ENCODE measurements at places on chromosomes 1 and 21. TPM values are rescaled to one million over a fixed set of nuclear protein-coding genes. Genes with fewer than 3 reads are reported as not detected.

- no peak for DNase-seq
These were observed 1.5 kb upstream of the S100B start for GRCh38 chr21:46606427-46606813.

DNA sequence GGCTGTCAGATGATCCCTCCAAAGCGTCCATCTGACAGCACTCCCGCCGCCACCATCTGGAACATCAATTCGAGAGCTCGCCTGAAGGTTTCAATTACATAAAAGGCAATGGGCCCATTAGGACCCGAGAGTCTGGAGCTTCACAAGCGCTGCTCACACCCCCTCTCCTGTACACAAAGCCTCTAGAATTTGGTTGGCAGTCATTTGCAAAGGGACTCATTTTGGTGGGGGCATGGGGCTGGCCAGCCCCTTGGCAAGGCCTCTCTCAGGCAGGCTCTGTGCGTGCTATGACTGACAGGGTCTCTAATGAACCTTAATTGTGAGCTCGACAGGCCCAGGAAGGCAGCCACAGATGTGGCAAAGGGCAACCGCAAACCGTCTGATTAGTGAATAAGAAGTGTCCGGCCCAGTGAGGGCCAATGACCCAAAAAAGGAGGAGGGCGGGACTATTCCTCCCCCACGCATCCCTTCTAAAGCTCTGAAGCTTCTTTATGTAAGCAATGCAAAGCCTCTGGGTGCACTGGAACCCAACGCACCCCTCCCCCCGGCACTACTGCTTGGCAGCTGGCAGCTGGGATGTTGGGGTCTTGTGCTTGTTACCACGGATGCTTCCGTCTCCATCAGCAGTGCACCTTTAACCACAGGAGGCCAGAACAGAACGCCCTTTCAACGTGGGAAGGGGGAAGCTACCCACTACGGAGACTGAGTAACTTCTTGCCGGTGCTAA lies 79.4 kb downstream of the CAPZB start:
- DNase-seq = no peak

DNA sequence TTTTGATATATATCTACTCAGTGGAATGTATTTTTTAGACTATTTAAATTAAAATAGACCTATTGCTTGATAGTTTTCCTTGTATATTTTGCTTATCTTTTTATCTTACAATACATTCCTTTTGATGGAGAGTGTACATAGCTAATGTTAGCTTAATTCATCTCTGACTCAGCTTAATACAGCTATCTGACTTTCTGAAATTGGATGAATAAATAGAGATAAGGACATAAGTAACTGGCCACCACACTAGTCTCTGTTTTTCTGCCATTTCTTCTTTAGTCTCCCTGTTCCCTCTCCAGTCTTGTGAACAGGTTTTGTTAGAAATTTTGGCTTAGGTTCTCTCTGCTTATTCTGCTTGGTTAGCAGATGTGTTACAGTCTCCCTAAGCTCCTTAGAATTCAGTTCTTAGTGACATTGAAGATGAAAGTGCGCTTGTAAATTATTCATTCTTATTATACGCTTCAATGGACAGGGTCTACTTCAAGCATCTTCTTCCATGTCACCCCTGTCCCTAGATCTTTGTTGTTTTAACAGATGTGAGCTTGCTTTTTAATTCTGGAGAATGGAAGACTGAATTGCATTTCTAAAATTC lies 59.6 kb downstream of the XPR1 start:
- no peak for DNase-seq

Gene AMY2A
- not detected for total RNA-seq

DNA sequence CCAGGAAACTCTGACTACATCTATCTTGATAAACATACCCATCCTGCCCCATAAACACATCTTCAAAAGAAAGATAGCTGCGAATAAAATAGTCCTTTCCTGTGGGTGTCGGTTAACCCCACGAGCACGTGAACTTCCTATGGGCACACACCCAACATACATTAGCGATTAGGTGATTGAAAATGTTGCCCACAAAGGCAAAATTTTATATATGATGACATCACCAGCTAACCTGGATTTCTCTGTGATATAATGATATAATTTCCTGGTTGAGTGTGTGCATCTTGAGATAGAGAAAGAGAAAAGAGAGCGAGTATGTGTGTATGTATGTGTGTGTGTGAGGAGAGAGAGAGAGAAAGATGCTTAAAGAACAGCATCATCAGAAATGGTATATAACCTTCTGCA lies 296.1 kb downstream of the PTPRC start:
- no peak for DNase-seq

Gene TSPEAR
- not detected for total RNA-seq

GRCh38 chr1:167659450-167659849 lies 29.4 kb downstream of the RCSD1 start:
- no peak for DNase-seq

DNA sequence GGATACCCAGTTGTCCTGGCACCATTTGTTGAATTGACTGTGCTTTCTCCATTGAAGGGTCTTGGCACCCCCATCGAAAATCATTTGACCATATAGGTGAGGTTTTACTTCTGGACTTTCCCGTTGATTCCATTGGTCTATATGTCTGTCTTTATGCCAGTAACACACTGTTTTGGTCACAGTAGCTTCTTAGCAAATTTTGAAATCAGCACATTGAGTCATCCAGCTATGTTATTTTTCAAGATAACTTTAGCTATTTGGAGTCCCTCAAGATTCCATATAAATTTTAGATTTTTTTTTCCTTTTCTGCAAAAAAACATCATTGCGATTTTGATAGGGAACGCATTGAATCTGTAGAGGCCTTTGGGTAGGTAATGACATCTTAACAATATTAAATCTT lies 235.6 kb downstream of the SMYD3 start:
- no peak for DNase-seq

DNA sequence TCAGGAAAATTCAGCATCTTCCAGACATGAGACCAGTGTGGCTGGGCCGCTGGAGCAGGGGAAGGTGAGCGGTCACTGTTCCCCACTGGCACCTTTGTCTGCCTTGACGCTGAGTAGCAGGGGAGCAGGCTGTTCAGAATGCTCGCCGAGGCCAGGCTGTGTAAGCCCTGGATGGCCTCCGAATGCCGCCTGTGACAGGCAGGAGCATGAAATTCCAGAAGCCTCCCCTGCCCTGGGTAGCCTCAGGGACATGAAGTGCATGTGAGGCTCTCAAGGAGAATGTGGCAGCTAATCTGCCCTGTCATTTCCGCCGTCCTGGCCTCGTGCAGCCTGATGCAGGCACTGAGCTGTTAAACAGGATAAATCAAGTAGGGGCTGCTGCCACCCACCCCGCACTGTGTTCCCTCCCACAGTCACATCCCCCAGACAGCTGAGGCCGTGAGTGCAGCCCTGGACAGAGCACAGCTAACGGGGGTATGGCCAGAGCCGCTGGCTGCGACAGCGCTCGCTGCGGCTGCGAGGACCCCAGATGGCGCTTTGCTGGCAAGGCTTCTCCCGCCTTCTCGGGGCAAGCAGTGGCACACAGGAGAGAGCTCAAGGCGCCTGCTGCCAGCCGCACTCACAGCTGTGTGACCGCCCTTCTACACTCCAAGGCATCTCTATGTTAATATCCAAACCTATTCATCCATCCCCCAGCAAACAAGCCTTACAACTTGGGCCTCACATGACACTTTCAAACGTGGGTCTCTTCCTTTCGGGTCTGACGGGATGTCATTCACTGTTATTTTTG lies 105.0 kb upstream of the COL6A1 start:
- no peak for DNase-seq

Gene KLHDC8A
- not detected for total RNA-seq

DNA sequence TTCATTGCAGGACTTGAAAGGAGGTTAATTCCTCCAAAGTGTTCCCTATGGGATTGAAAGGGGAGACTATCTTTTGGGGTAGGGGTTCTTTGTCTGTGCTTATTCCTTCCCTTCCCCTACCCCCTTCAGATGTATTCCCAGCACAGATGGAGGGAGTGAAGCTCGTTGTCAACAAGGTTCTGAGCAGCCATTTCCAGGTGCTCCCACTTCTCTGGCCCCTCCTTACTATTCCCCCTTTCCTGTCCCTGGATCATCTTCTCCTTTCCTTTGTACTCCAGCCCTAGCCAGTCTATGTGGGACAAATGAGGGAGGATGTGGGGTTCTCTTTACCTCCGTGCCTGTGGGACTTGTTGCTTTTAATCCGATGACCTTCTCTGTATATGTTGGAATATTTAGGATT lies 899 bp downstream of the TOMM40L start:
- no peak for DNase-seq

GRCh38 chr1:6097824-6098223 lies 52.1 kb downstream of the KCNAB2 start:
- DNase-seq = no peak

GRCh38 chr1:232923739-232924386 lies 26.5 kb upstream of the NTPCR start:
- DNase-seq = peak; percentile 72

- DNase-seq = no peak
These were observed 13.7 kb upstream of the MPC2 start for GRCh38 chr1:167950569-167950968.

Gene OR2AJ1
- not detected for total RNA-seq

Gene FCRL2
- not detected for total RNA-seq

Gene LCE1E
- total RNA-seq = not detected

DNA sequence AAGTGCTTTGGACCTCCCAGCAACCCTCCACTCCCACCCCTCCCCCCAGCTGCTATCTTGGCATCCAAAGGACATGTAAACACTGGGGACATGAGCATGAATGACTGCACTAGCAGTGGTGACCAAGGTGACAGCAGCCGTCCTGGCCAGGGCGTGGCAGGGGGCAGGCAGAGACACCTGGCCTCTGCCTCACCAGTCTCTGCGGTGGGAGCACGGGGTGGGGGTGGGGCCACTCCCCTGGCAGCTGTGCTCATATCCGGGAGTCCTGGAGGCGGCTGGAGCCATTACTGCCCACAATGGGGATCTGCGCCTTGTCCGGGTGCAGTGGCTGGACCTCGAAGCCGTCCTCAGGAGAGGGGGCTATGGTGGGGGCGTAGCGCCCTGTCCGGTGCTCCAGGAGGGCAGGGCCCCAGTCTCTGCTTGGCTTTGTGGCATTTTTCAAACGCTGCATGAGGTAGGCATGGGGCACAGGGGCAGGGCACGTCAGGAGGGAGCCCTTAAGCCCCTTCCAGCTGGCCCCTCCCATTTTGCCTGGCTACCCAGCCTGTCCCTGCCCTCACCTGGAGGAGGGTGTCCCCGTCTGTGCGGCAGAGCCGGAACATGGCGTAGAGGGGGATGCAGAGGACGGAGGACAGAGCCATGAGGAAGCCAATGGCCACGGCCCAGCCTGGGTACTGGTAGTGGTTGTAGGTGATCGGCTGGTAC lies 6.0 kb downstream of the CCDC24 start:
- no peak for DNase-seq

DNA sequence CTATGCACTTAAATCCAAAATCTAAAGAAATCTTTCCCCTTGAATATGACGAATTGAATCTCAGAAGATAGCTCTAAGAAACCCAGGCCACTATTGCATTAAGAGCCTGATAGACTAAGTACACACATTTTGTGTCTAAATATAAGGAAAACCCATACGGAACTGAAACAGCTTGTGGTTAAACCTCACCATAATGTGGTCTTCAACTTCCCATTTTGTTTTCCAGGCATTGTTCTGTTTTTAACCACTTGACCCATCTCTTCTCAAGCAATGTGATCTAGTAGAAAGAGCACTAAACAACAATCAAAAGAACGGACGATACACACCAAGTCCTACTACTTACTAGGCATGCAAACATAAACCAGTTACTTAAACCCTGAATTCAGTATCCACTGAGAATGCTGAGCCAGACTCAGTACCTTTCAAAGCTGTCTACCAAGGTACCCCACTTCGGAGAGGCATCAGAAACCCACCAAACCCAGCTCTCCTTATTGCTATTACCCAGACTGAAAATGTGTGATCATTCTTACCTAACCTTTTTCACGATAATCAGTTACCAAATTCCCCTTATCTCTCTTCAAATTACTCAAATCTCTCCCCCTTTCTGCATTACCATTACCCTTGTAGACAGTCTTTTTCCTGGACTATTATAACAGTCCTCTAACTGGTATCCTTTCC lies 12.8 kb downstream of the OTUD7B start:
- DNase-seq = peak; percentile 14

DNA sequence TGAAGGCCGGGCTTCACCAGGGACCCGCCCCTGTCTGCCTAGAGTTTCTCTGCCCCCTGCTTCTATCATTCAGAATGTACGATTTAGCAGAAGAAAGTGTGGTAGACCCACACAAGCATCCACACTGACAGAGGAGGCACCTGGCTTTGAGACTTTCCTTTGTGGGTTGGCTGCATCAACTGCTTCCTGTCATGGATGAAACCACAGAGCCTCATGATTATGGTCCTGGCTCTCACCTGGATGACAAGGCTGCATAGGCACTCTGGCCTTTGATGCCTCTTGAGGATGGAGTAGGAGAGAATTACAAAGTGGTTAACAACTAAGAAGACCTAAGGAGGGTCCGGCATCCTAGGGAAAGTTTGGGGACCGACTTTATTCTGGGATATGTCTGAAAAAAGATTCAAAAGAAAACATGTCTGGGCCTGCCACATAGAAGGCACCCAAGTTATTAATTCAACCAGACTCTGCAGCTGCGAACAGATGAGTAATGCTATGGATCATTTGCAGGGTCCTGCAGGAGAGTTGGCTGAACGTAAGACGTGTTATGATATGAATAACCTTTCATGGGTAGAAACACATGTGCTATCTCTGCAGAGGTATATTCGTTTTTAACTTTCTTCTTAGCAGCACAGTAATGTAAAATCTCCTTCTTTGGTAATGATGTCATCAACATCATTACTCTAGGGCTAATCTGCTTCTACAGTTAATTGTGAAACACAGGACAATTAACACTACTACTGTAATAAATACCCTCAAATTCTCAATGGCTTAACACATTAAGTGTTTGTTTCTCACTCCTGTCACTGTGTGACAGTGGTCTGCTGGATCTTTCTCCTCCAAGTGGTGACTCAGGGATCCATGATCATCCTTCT lies 136.2 kb downstream of the SLC35F3 start:
- DNase-seq = no peak

Gene SOX13
- total RNA-seq = 0.73 TPM

Gene FAM72B
- 36.7 TPM for total RNA-seq

DNA sequence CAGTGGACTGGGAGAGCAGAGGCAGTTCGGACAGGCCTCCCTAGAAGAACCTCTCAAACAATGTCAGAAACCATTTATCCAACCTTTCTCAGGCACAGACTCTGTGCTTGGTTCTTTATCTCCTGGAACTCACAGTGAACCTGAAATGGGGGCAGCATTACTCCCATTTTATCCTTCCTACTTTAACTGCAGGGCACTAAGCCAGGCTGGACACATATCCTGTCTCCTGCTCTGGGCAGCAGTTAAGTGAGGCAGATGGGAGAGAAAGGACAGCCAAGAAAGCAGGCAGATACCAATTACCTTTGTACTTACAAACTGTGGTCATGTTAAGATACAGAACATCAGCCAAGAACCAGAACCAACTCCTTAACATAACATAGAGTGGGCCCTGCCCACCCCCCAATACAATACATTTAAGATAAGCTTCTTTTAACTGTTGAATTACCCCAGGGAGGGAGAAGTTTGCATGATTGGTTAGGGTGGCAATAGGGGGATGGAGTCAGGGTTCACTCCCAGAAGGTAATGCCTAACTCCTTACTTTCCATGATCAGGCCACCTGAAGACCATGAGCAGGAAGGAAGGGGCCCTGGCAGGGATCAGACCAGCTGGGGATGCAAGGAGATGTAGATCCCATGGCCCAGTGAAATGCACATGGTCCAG lies 10.9 kb downstream of the KDF1 start:
- no peak for DNase-seq

- no peak for DNase-seq
These were observed 32.1 kb downstream of the HSD17B7 start for GRCh38 chr1:162822391-162823200.
